ENCODE measurements at places on chromosomes 1 and 21.
A peak's percentile ranks its signal among the peaks of the same experiment; 100 is the strongest.

DNA sequence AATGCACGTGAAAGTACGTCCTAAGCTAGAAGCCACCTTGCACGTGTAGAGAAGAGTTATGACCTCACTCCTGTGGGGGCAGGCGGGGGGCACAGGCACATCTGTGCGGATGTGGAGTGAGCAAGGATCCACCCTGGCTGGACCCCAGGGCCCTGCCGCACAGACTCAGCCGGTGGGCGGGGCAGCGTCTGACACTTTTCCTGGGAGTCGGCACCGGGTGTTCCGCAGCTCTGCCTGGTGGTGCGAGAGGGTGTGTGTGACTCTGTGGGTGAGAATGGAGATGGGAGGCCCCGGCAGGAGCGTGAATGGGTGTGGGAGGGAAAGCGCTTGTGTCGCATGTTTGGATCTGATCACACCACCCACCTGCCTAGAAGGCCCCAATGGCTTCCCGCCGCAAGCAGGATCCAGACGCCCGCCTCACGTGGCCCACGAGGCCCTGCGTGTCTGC is 29.5 kb downstream of the RAP1GAP start:
- DNase-seq: no peak

GRCh38 chr1:34075576-34075975 is 89.5 kb downstream of the CSMD2 start:
- DNase-seq: no peak

GRCh38 chr1:43098200-43098599 is 73.9 kb downstream of the EBNA1BP2 start:
- no peak for DNase-seq

GRCh38 chr21:46054451-46054881 is 43.4 kb upstream of the COL6A2 start:
- DNase-seq: no peak

GRCh38 chr1:198153103-198153502 is 3.7 kb upstream of the NEK7 start:
- no peak for DNase-seq

- DNase-seq: no peak
Observed at GRCh38 chr1:21614419-21615115, 54.6 kb downstream of the RAP1GAP start.

GRCh38 chr21:45844181-45844580 is 137.4 kb upstream of the COL6A1 start:
- DNase-seq: no peak

DNA sequence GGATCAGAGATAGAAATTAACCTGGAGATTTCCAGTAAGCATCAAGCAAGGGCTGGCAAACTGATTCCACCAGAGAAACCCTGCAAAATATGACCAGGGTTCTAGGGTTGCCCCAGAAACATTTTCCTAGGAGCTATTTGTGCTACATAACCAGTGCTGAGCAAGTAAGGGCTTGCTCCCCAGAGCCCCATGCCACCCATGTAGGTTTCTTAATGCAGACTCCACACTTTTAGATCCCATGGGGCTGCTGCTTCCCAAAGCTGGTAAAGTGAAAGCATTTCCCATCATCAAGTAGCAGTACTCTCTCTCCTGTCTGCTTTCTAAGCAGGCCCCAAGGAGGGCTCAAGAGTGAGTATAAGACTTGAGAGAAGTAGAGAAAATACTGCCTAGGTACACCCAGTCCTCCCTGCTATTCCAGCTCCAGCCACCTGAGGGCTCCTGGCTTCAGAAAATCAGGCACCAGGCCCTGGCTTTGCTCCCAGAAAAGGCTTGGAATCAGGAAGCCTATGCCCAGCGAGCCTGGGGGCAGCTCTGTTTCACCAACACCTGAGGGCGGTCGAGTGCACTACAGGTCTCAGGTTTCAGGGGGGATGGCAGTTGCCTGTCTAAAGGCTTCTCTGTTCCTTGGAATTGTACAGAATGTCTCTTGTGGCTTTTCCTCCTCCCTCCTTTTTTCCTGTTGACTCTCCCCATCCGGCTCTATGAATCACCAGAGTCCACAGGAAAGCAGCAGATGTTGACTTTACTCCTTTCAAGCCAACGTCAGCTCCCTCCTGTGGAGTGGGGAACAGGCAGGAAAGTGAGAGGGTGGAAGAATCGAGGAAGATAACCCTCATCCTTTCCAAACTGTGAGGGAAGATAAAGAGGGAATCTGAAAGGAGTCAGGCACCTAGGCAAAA is 6.2 kb upstream of the ANKRD35 start:
- peak; percentile 75 for DNase-seq

DNA sequence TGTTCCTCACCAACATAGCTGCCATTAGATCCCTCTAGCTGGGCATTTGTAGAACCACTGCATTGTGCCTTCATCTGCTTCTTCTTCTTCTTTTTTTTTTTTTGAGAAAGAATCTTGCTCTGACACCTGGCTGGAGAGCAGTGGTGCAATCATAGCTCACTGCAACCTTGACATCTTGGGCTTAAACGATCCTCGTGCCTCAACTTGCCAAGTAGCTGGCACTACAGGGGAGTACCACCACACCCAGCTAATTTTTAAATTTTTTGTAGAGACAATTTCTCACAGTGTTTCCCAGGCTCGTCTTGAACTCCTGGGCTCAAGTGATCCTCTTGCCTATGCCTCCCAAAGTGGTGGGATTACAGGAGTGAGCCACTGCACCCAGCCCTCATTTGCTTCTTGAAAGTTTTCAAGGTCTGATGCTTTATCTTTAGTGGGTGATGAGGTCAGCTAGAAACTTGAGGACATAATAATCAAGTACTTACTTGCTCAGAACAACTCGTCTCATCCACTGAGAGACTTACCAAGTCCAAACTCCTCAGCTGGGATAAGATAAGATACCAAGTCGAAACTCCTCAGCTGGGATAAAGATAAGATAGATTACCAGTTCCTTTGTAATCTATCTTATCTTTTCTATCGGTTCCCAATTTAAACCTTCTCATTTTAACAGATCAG is 71.5 kb downstream of the MACF1 start:
- DNase-seq: no peak

DNA sequence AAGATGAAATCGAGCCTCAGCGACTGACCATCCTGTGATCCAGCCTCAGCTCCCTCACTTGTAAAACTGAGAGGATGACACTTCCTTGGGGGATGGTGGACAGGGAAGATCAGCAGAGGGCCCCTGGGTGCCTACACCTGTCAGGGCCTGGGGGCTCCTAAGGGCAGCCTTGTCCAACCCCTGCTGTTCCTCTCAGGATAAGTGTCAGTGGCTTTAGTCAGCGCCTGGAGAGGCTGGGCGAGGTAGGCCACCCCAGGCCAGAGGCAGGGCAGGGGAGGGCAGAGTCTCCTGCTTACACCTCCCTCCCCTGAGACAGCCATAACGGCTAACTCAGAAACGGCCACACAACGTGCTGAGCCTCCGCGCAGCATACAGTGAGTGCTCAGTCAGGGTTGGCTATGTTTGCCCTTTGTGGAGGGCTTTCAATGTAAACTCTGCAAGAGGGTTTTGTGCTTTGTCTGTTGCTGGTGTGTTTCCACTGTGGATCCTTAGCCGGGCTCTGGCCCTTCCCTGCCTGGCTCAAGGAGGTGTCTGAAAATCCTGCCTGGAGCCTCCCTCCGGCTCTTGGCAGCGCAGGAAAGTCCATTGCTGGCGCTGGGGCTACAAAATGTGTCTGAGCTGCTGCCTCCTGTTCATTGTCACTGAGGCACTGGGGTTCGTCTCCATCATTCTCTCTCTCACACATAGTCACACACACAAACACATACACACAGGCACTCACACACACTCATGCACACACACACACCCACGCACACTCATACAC is 588.4 kb downstream of the PTPRU start:
- no peak for DNase-seq

DNA sequence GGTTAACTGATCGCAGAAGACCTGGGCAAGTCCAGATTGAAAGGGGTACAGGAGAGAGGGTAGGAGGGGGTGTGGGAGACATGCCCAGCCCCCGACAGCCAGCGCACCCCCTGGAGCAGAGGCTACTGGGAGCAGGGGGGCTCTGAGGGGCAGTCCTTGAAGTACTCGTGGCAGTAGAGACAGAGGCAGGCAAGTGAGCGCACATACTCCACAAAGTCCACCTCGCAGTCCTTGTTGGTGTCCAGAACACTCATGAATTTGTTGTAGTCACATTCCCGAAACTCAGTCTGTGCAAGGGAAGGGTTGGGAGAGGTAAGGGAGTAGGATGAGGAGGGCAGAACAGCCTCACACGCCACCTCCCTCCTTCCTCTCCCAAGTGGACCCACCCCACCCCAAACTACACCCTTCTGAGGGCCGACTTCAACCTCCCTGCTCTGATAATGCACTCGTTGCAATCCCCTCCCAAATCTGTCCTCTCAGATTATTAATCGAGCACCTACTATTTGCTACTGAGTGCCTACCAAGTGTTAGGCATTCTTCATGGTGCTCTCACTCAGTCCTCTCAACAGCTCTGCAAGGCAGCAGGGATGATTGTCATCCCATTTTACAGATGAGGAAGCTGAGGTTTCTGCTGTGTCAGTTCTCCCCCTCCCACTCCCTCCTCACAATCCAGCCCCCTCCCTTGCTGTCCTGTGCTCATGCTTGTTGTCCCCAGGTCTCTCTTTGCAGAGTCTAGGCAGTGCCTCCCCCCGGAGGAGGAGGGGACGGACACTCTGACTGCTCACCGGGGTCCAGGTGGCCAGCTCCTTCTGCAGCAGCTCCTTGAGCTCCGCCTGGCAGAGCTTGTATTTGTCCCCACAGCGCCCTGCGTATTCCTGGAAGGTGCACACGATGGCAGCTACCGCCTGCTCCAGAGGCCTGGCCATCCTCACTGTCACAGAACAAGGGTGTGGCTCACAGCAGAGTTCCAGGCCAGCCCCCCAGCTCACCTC is 1.2 kb downstream of the S100A3 start:
- no peak for DNase-seq

GRCh38 chr1:241600496-241600901 is 39.7 kb downstream of the CHML start:
- no peak for DNase-seq

DNA sequence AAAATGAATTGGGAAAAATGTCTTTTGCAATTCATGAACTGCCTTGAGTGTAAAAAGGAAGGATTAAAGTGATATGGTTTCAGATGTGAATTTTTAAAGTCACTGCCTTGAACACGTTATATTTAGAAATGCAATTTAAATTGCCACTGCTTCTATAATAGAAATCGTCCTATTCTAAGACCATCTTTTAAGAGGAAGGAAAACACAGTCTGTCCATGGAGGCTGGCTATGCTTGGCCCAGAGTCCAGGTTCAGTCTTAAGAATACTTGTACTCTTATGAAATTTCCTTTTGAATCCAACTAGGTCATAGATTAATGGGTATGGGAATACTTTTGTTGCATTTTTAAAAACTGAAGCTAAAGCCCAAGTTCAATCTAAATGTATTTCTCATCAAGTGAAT is 86.0 kb downstream of the PCNX2 start:
- DNase-seq: no peak

GRCh38 chr1:211738691-211739301 is 63.4 kb upstream of the NEK2 start:
- DNase-seq: peak; percentile 15

DNA sequence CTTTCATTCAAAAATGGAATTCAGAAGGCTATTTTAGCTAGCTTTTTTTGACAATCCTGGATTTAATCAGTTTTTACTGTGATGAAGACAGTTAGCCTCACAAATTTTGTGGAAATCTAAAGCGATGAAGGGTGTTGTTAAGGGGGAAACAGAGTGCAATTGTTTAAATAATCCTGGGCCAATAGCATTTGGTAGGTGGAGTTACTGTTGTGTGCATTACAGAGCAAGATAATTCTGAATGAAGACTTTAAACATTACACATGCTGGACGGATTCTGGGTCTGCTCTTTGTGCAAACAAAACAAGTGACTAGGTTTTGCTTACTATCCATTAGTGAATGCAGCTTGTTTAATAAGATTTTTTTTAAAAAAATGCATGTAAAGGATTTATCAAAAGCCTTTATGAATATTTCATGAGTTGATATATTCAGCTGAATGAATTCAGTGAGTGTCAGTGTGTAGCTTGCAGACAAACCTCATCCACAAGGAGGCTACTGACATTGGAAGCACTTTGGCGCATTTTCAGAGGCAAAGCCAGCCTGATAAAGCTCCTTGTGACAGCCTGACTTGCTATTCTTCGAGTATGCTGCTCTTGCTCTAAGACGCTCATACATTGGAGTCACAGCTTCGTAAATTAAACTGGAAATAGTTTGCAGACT is 199.6 kb downstream of the PDE4B start:
- peak; percentile 39 for DNase-seq

DNA sequence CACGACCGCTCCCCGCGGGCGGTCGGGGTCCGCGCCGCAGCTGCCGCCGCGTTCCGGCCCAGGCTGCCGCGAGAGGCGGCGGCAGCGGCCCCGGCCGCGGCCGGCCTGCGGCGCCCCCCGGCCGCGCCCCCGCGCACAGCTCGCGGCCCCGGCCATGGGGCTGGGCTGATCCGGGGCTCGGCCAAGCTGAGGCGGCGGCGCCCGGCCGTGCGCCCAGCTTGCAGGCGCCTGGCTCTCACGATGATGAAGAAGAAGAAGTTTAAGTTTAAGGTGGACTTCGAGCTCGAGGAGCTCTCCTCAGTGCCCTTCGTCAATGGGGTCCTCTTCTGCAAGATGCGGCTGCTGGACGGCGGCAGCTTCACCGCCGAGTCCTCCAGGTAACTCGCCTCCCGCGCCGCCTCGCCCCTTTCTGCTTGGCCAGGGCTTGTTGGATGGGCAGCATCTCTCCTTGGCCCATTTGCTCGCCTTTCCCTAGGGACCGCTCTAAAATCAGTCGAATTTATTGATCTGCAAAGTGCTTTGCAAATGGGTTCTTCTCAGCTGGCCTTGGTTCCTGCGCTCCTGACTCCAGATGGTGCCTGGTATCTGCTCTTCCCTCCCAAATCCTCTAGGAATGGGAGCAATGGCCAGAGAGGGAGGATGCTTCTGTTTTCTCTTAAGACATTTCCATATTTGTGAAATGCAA is 431 bp downstream of the EEIG2 start:
- DNase-seq: peak; percentile 8

DNA sequence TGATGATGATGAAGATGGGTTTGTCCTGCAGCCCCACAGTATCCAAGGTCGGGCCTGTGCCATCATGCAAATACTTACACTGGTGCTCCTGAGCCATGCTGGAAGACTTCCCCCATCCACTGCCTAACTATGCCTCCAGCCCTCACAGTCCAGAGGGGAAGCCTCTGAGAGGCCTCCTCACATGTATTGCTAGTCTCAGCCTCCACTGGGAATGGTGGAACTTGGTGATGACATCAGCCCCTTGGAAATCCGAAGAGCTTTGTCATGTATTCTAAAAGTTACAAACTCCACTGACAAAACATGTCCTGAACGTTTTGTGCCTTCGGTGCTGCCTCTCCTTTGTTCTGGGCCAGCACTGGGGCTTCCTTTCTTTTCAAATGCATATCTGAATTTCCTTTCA is 61.1 kb upstream of the DMRTB1 start:
- DNase-seq: no peak

GRCh38 chr1:171794085-171794484 is 12.6 kb downstream of the METTL13 start:
- DNase-seq: no peak

- DNase-seq: no peak
Observed at GRCh38 chr1:71054791-71055190, 7.2 kb upstream of the PTGER3 start.

All from substantia nigra (tissue), 51 donors.